ENCODE measurements at places on chromosomes 4 and X. TPM values are rescaled to one million over a fixed set of nuclear protein-coding genes. Genes with fewer than 3 reads are reported as not detected.

EPHA5 gene
- not detected for total RNA-seq

P2RY8 gene
- total RNA-seq = 126 TPM

CFI gene
- not detected for total RNA-seq

SOX3 gene
- not detected for total RNA-seq

SNCA gene
- total RNA-seq = 4.6 TPM

OPRPN gene
- total RNA-seq = not detected

TMEM187 gene
- total RNA-seq = 5.9 TPM

SLITRK2 gene
- total RNA-seq = not detected

All from T-helper 2 cell treated with Interferon-gamma antibody and Interleukin-4, amounts not matched to agents 100 ng/mL and 5 ng/mL, for 36 hours (primary cell).